Foreskin melanocyte (primary cell): ENCODE measurements at places on chromosomes 5 and 9.

DNA sequence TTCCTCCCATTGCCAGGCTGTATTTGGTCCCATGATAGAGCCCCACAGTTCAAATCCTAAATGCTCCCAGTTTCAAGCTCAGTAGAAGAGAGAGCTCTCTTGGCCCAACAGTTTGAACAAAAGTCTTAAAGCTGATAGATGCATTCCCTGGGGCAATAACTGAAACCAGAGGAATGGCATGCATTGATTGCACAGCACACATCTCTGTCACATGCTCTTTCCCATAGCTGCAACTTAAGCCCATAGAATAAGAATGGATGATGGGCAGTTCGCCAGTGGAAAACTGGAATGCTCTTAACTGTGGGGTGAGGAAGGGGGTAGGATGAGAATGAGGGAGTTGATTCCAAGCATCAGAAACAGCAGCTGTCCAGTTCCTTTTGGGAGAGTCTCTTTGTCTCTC, 1942.4 kb upstream of the WWC1 start:
- peak; percentile 95 for DNase-seq

- no peak for DNase-seq
Observed at GRCh38 chr5:95931079-95931833, 30.4 kb downstream of the ELL2 start.

DNA sequence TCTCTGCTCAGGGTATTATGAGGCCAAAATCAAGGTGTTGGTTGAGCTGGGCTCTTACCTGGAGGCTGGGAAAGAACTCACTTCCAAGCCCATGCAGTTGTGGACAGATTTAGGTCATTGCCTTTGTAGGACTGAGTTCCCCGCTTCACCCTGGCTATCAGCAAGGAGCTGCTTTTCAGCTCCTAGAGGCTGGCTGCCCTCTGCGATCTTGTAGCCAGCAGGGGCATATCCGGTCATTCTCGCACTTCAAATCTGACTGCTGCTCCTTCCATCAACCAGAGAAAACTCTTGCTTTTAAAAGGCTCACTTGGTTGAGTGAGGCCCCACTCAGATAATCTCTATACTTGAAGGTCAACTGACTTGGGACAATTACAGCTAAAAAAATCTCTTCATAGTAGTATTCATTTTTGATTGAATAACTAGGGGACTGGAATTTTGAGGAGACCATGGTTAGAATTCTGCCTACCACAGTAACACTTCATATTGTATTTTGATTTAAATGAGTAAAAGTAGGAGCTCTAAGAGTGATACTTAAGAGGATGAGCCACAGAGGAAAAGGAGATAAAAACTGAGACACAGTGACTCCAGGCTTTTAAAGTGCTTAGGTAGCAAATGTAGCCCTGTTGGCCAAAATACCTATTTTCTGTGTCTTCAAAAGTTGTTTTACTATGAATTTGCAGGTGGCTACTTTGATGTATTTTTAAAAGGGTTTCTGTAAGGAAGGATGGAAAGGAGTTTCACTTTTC, 137.4 kb downstream of the CD180 start:
- no peak for DNase-seq

DNA sequence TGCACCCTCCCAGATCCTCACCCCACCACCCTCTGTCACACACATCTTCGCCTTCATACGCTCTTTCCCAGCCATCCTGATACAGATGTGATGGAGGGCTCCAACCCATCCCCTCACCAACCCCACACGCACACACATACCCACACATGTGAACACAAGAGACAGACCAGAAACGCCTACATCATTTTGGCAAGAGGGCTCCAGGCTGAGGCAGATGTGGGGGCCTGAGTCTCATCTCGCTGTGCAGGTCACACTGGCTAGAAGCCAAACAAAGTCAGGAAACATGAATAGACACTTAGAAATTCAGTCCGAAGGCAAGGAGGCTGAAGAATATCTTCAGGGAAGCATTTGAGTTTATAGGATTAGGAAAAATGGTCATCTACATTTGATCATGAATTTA, 6.2 kb downstream of the PRDM12 start:
- DNase-seq = no peak

DNA sequence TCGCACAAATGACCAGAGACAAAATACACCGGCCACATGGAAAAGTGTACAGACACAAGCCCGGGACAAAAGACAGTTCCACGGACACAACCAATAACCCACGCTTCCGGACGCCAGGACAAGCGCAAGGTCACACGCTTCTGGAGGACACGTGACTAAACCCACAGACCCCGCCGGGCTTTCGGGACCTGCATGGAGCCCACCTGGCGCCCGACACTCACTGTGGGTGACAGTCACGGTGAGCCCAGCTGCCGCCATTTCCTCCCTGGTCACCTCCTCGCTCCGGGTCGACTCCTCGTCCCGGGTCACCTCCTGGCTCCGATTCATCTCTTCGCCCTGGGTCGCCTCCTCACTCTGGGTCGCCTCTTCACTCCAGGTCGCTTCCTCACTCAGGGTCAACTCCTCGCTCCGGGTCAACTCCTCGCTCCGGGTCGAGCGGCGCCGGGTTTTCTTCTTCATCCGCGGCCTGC, 470 bp downstream of the BAG1 start:
- DNase-seq = no peak
